Motor neuron (in vitro differentiated cells): ENCODE measurements at places on chromosomes 5 and 9. TPM values are rescaled to one million over a fixed set of nuclear protein-coding genes. Genes with fewer than 3 reads are reported as not detected.

Gene SLC6A19
- total RNA-seq, result 0.13 TPM in 1 of 2 replicates, not detected in the other

Gene SLC35A4
- total RNA-seq, result 17.1 and 18.0 TPM in 2 replicates

- ATAC-seq, result no peak
Measured at GRCh38 chr9:17476401-17476800, 102.5 kb upstream of the SH3GL2 start.

Gene STING1
- total RNA-seq, result 0.63 and 0.64 TPM in 2 replicates

DNA sequence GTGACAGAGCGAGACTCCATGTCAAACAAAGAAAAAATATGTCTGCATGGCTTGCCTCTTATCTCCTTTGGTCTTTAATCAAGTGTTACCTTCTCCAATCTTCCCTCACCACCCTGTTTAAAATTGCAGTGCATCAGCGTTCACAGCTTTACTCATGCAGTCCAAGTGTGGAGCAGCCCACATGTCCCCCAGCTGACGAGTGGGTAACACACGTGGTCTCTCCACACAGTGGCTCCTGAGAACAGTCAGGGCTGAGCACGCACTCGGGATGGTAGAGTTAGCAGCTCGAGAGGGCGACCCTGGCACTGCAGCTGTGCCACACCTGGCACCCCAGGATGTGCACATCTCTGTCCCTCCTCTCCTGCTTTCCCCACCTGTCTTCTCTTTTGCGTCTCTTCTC lies 25.9 kb upstream of the CFAP157 start:
- no peak for ATAC-seq

DNA sequence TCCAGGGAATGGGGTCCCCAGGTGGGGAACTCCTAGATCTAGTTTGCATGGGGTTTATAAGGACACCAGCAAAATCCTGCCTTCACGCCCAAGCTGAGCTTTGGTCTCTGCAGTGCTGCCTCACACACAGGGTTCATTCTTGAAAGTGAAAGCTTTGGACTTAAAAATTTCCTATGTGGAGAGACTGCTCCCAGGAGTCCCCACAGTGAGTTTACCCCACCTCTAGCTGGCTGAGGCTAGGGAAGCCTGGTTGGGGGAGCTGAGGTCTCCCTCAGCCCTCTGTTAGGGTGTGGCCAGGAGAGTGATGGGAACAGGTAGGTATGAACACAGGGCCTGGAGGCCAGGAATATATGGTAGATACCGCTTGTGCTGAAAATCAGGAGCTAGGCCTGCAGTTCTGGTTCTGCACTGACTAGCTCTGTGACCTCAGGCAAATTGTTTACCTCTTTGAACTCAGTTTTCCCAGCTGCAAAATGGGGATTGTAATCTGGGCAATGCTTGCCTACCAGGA lies 41.5 kb upstream of the LARP1 start:
- no peak for ATAC-seq

Gene INSYN2B
- total RNA-seq, result 0.31 TPM in 1 of 2 replicates, not detected in the other

DNA sequence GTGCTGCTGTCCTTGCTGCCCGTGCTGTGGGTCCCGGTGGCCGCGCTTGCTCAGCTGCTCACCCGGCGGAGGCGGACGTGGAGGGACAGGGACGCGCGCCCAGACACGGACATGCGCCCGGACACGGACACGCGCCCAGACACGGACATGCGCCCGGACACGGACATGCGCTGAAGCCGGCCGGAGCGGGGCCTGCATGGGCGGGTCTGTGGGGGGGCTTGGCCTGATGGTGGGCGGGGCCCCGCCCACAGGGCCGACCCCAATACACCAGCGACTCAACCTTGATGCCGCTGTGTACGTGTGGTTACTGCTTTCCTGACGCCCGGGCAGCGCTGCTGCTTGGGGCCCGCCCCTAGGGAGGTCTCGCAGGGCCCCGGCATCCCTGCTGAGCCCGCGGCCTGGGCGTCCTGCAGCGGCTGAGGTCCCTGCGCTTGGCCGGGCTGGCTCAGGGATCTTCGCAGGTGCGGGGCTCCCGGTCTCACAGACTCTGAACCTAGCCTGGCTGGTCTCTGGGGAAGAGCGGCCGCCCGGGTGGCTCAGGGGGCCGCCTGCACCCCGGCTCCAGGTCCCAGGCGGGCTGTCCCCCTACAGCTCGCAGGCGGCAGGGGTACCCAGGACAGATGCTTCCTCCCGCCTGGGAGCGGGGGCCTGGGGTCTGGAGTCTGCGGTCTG lies 20.9 kb downstream of the SLC6A18 start:
- no peak for ATAC-seq

- no peak for ATAC-seq
Measured at GRCh38 chr5:40904994-40905306, 4.3 kb upstream of the C7 start.

- ATAC-seq, result peak; percentile 79
Measured at GRCh38 chr5:2441495-2442180, 309.8 kb downstream of the IRX2 start.

DNA sequence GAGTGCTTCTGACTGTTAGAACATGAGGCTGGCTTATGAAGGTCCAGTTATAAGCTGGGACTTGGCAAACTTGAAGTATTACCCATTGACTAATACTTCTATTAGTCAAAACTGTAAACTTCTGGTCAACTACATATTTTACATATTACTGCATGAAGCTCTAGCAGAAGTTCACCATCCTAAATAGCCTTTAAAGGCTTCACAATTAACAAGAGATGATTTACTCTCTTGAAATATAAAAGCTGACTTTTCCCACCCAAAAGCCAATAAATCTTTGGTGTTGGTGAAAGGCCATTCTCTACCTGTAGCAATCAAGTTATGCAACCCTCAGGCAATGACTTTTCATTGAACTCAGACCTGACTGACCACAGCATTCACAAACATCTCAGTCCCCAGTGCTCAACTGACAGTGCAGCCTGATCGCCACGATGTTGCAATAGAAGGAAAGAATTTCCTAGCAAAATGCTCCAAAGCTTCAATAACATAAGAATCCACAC lies 345.6 kb downstream of the EBF1 start:
- no peak for ATAC-seq

- no peak for ATAC-seq
Measured at GRCh38 chr9:137581361-137582285, 2.9 kb upstream of the DPH7 start.

GRCh38 chr9:20319641-20320337 lies 302.5 kb downstream of the MLLT3 start:
- peak; percentile 81 for ATAC-seq

Gene NUDT12
- 30.0 and 34.5 TPM in 2 replicates for total RNA-seq

DNA sequence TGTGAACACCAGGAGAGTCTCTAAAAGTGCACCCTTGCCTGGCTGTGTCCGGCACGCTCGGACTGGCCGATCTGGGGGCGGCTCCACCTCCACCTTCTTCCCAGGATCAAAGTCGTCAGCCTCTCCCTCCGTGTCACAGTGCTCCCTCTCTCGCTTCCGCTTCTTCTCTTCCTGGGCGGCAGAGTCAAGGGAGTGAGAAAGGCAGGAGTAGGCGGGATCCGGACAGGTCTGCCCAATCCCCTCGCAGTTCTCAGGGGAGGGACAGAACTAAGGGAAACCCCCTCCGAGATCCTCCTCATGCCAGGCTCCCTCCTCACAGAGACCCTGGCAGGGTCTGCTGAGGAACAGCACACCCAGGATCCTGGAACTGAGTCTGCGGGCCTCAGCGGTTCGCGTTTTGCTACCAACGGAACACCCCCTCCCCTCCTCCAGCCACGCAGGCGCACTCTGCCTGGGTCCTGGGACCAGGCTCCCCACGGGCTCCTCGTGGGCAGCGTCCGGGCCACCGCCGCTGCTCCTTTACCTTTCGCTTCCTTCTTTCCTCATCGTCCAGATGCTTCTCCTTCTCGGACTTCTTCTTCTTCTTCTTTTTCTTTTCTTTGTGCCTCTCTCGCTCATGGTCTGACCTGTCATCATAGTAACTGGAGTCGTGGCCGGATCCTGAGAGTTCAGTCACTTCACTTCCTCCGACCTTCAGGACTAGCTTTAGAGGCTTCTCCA lies 1.3 kb downstream of the BRD9 start:
- ATAC-seq, result no peak

Gene TNC
- total RNA-seq, result 1.6 and 2.8 TPM in 2 replicates

Gene TMEM174
- total RNA-seq, result not detected in 2 replicates

DNA sequence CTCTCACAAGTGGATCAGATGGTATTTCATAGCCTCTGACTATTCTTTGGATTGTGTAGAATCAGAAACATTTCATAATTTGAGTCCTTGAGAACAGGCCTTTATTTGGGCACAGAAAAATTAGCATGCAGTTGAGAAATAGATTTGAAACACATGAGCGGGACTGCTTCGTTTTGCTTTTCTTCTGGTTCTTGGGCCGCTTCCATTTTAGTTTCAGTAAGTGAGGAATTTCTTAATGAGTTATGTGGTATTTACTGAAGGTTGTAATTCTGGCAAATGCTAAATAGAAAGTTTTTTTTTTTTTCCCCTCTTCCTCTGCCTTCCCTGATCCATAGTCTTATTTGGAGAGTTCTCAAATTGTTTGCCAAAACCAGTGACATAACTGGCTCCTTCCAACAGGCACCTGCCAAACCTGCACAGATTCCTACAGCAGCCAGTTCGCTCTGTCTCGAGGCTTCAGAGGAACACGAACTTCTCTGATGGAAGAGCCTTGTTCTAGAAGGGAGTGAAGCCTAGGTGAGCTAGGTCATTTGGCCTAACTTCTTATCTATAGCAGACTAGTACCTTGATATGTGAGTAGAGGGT lies 71.2 kb upstream of the SLC28A3 start:
- ATAC-seq, result no peak

GRCh38 chr5:5217371-5217770 lies 77.2 kb downstream of the ADAMTS16 start:
- no peak for ATAC-seq

GRCh38 chr5:143445776-143446175 lies 42.3 kb upstream of the NR3C1 start:
- no peak for ATAC-seq

Gene EPB41L4B
- 2.1 and 3.1 TPM in 2 replicates for total RNA-seq

- ATAC-seq, result no peak
Measured at GRCh38 chr5:64594601-64595000, 88.8 kb downstream of the RGS7BP start.

GRCh38 chr5:178632285-178632684 lies 5.4 kb upstream of the CLK4 start:
- ATAC-seq, result no peak

DNA sequence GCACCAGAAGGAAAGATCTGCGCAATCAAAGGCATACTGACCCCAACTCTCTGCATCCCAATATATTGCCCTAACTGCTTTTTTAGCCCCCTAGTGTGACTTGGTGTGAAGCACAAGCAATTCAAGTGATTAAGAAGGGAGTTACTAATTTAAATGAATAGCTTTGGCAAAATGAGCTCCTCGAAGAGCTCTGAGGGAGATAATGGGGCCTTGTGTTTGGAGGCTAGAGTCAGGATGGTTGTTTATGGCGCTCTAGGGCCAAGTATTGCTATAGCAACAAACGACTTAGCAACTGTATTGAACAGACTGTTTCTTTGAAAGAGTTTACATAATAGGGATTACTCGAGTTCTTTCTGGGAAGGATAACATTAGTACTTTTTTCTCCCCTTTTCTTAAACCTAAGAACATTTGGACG lies 11.5 kb upstream of the C5orf58 start:
- peak; percentile 79 for ATAC-seq

Gene TRPM3
- 2.2 and 2.3 TPM in 2 replicates for total RNA-seq

Gene CDX1
- total RNA-seq, result 0.36 and 0.46 TPM in 2 replicates

DNA sequence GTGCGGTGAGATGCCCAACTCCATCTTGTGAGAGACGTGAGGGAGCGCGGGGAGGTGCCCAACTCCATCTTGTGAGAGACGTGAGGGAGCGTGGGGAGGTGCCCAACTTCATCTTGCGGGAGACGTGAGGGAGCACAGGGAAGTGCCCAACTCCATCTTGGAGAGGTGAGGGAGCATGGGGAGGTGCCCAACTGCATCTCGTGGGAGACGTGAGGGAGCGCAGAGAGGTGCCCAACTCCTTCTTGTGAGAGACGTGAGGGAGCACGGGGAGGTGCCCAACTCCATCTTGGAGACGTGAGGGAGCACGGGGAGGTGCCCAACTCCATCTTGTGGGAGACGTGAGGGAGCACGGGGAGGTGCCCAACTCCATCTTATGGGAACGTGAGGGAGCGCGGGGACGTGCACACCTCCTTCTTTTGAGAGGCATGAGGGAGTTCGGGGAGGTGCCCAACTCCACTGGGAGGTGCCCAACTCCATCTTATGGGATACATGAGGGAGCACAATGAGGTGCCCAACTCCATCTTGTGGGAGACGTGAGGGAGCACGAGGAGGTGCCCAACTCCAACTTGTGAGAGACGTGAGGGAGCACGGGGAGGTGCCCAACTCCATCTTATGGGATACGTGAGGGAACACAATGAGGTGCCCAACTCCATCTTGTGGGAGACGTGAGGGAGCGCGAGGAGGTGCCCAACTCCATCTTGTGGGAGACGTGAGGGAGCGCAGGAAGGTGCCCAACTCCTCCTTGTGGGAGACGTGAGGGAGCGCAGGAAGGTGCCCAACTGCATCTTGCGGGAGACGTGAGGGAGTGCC lies 235.4 kb downstream of the CACNA1B start:
- no peak for ATAC-seq

DNA sequence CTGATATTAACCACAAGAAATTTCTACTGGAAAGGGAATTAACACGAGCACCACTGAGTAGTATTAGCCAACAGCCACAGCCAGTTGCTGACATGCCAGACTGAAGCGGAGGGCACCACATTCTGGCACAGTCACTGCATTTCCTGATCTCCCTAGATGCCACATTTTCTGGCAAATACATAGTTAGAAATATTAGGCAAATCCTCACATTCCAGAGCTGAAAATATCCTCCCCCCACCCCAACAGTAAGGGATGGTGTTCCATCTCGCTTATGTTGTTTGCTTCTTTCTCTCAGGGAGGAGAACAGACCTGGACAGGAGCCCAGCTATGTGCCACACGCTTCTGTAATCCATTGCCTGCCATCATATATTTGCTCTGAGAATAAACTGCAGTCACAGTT lies 32.8 kb upstream of the MCTP1 start:
- no peak for ATAC-seq

- no peak for ATAC-seq
Measured at GRCh38 chr9:94754976-94755475, 28.5 kb downstream of the AOPEP start.

- ATAC-seq, result peak; percentile 46
Measured at GRCh38 chr9:131708226-131709002, 31.5 kb downstream of the RAPGEF1 start.

DNA sequence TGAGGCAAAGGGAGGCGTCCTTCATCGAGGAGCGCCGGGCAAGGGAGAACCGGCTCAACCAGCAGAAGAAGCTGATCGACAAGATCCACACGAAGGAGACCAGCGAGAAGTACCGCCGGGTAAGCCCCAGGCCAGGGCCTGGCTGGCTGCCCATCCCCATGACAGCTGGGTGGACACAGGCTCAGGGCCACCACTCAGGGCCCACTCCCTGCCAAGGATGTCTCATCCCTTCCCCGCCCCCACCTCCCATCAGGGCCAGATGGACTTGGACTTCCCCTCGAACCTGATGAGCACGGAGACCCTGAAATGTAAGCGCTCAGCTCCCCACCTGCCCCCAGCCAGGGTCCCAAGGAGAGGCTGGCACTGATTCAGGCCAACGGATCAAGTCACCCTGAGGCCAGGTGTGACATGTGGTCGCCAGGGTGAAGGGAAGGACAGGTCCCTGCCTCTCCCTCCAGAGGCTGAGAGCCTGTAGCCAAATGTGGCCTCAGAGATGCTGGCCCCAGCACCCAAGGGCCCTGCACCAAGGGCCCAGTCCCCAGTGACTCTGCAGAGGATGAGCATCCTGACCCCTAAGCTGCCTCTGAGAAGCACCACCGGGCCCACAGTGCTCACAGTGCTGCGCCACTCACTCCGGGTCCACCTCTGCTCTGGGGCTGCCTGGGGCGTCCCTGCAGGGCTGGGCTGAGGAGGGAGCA lies 3.1 kb upstream of the RABL6 start:
- ATAC-seq, result no peak
